ENCODE measurements at places on chromosomes 11 and 22.

GRCh38 chr11:56013805-56014204 lies 13.6 kb upstream of the OR5AS1 start:
- no peak for DNase-seq

GRCh38 chr22:29165321-29166060 lies 40.2 kb upstream of the EMID1 start:
- DNase-seq: no peak

- no peak for DNase-seq
These were observed 76.5 kb downstream of the PDE2A start for GRCh38 chr11:72597721-72598120.

DNA sequence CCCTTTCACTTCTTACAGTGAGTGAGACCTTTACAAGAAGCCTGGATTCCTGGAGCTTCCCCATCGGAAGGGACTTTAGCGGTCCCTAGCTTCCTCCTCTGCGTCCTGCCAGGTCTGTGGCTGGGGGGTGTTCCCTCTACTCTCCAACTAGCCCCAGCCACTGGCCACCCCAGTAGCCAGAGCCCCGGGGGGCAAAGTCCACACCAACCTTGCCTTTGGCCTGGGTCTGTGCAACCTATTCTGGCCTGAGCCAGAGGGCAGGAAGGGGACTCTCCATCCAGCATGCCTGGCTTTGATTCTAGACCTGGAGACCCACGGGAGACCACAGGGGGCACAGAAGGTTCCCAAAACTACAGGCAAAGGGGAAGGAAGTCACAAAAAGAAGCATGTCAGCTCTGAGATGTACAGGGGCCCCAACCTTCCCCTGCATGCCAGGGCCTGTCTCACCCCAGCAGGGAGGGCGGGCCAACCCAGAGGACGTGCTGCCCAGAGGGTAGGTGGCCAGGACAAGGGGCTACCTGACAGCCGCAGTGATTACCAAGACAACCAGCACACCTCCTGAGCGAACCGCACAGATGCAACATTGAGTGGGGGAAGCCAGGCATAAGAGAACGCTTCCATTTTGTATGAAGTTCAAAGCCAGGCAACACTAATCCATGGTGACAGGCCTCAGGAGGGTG lies 52.4 kb downstream of the DSCAML1 start:
- no peak for DNase-seq

DNA sequence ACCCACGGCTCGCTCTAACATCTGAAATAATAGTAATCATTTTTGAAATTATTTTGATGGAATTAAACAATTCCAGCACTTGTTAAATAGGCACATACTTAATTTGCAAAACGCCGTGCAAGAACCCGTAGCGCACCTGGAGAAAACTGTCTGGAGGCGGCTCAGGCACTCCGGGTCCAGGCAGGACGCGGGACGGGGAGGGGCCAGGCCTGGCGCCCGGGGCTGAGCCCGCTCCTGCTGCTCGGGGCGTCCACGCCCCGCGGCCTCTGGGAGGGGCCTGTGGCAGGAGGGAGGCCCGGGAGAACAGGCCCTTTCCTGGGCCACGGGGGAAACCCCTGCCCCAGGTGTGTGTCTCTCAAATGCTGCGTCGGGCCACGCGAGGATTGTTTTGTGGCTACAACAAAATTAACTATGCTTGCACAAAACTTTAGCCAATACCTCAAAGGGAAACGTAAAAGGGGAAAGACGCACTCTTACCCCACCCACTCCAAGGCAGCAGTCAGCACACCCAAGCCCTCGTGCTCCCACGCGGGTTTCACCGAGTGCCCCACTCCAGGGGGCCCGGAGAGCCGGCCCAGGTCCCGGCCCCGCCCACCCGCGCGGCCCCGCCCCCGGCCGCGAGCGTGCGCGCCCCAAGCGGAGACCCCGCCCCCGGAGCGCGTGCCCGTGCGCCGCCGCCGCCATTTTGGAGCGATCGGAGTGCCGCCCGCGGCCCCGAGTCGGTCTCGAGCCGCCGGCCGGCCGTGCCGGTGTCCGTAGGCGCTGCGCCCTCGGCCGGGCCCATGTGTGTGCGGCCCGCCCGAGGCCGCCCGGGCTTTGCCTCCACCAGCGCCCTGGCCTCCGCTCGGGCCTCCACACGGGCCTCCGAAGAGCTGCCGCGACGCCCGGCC lies at the start of gene PPP6R2:
TSS of gene PPP6R2 (plus strand) at position 677 of the 890 bp plus-strand sequence. CDS start 50,582 bp downstream, outside the sequence.
- DNase-seq: peak; percentile 76

DNA sequence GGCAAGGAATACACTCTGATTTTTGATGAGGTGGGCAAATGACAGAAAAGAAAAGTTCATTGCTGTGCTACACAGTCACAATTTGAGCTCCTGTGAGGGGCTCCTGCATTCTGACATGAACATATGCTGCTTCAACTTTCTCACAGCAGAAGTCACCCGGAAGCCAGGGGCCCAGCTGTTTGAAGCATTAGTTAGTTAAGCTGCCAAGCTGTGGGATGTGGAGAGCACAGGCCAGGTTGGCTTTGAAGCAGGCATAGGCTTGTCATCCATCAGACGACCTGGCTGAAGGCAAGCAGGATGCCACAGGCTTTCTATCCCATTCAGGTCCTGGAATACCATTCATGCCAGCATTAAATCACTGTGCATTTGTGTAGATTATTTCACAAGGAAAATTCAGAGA lies 63.1 kb downstream of the MTNR1B start:
- DNase-seq: no peak

GRCh38 chr22:48755059-48755949 lies 1072.4 kb downstream of the BRD1 start:
- DNase-seq: no peak

DNA sequence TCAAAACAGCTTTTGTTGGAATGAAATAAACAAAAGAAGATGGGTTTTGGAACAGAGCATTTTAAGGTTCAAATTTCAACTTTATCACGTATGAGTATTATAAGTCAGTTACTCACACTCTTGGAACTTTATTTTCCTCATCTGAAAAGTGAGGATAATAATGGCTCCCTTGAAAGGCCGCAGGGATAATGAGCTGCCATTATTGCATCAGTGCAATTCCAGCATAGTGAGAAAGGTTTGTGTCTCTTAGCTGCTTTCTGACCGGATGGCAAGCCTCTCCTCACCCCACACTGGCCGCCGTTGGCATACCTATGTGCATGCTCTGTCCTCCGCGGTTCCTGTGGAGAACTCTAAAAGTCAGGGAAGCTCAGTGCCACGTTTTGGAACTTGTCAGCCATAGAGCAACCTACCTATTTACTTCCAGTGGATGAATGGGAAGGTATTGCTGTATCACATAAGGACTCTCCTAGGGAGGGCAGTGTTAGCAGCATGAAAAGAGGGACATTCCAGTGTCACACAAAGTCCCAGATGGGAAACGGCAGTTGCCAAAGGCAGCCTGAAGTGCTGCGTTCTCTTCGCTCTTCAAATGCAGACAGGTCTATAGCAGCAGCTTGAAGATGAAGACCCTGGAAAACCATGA lies 368.9 kb downstream of the NTM start:
- DNase-seq: no peak

DNA sequence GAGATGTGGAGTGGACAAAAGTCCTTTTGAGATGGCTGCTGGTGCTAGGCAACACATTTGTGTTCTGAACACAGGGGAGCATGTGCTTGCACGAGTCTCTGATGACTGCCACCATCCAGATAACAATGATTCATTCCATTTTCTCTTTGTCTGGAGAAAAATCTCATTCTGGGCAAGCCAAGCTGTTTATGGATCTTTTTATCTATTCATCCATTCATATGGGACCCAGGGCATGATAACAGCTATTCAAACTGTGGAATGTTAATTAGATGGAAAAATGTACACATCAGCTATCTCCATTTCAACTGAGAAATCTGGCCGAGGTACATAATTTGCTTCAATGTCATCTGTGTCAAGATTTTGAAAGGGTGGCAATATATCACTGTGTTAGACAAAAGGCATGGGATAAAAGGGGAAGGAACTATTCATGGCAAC lies 117.5 kb upstream of the ZBED5 start:
- no peak for DNase-seq

DNA sequence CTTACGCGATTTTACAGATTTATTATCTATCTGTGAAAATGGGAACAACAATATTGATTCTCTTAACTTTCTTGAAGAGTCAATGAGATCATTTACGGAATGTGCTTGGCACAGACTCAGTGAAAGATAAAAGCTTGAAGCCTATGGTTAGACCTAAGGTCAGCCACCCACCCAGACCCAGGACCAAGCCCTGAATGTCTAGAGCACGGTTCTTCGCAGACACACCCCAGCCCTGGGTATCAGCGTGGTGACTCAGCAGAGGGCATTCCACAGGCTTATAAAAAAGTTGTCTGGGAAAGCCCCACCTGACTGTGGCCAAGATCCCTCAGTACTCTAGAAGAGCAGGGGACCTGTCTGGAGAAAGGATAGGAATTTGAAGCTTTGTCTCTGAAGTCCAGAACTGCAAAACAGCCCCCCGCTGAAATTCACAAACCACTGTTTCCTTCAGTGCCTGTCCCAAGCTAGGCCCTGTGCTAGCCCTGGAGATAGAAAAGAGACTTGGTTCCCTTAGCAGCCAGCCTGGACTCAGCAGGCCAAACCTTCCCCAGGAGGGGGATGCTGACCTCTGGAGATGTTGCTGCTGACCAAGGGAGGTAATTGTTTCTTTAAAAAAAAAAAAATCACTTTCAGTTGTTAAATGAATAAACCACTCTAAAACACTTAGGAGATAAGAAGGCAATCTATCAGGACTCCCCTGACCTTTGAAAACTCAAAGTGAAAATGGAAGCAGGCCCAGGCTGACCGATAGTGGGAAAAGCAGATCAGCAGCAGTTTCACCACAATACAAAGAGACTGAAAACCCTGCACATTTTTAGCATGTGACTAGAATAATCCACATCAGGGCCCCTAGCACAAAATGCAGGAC lies 114.0 kb downstream of the ABTB2 start:
- DNase-seq: peak; percentile 95

- peak; percentile 49 for DNase-seq
These were observed 27.7 kb downstream of the CD44 start for GRCh38 chr11:35166369-35167360.

- DNase-seq: no peak
These were observed 18.8 kb downstream of the TMEM218 start for GRCh38 chr11:125092669-125093068.
